DMS 273 treated with DMSO at 0.1 percent for 48 hours (cell line): ENCODE measurements at places on chromosomes 13 and 19.

DNA sequence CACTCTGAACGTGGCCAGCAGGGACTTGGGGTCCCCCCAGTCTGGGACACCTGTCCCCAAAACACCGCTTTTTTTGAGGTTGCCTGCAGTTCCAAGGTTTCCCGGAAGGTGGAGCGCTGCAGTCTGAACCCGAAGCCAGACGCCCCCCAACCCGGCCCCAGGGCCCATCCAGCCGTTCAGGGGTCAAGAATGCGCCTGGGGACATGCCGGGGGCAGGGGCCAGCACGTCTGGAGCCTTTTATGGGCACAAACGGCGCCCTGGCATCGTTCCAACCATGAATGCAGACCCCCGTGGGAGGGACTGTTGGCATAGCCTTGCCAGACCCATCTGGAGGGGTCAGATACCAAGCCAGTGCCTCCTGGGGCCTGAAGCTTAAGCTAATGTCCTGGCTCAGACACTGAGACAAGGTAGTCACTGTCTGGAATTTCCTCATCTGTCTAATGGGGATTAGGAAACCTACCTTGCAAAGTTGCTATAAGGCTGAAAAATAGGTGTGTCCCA is 6.9 kb downstream of the S1PR5 start:
- DNase-seq, result no peak

DNA sequence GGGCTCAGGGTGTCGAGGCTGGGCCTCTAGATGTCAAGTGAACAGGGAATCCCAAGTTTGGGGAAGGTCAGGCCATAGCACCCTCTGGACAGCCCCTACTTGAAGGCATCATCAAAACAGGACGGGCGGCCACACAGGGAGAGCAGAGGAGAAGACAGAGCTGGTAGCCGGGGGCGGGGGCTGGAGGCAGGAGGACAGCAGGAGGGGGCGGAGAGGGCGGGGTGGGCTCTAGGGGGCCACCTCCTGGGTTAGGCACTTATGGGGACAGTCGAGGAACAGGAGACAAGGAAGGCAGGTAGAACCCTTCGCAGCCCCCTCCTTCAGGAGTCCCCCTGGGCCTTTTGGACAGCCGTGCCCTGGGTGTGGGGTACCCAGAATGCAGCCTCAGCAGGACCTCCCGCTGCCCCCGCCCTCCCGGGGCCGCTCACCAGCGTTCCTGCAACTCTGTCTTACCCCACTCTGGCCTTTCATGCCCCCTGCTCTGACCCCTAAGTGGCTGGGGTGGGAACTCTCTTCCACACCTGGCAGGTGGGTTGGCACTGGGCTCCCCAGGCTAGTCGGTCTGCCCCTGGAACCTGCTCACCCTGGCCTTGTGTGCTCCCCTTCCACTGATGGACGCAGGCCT is 5.8 kb downstream of the SSBP4 start:
- DNase-seq, result no peak

GRCh38 chr19:46489445-46490272 is 6.0 kb downstream of the PNMA8B start:
- DNase-seq, result no peak

GRCh38 chr13:42474954-42475353 is 99.0 kb upstream of the TNFSF11 start:
- DNase-seq, result no peak

DNA sequence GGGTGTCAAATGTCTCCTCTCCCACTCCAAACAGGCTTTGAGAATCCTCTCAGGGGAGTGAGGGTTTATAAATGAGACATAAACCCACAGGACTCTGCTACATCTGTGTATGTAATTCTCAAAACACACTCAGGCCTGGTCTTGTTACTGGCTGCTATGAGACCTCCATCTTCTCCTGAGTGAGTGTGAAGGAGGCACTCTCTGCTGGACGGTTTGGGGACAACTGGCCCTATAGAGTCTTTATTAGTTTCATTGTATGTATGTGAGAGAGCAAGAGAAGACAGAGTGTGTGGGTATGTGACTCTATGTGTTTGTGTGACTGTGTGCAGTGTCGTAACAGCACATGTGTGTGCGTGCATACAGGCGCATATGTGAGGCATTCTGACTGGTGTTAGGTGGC is 9.6 kb upstream of the CYP4F12 start:
- DNase-seq, result no peak

GRCh38 chr13:97188207-97188606 is 33.9 kb upstream of the MBNL2 start:
- DNase-seq, result no peak

GRCh38 chr19:30028992-30029343 is 86.9 kb downstream of the URI1 start:
- DNase-seq, result no peak

GRCh38 chr13:24500977-24501376 is 11.6 kb downstream of the PARP4 start:
- DNase-seq, result no peak

GRCh38 chr19:18156841-18157464 is 4.0 kb downstream of the PIK3R2 start:
- peak; percentile 96 for DNase-seq

DNA sequence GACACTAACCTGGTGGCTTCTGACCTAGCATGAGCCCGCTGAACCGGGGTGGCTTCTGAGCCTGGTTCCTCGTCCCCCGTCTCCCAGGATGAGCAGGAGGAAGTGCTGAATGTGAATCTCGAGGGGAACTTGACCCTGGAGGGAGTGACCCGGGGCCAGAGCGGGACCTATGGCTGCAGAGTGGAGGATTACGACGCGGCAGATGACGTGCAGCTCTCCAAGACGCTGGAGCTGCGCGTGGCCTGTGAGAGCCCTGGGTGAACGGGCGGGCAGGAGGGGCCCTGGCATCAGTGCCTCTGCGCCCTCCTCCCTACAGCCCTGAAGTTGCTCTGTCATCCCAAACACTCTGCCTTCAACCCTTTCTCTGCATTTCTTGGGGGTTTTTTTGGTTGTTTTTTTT is 5.6 kb downstream of the BCAM start:
- no peak for DNase-seq

DNA sequence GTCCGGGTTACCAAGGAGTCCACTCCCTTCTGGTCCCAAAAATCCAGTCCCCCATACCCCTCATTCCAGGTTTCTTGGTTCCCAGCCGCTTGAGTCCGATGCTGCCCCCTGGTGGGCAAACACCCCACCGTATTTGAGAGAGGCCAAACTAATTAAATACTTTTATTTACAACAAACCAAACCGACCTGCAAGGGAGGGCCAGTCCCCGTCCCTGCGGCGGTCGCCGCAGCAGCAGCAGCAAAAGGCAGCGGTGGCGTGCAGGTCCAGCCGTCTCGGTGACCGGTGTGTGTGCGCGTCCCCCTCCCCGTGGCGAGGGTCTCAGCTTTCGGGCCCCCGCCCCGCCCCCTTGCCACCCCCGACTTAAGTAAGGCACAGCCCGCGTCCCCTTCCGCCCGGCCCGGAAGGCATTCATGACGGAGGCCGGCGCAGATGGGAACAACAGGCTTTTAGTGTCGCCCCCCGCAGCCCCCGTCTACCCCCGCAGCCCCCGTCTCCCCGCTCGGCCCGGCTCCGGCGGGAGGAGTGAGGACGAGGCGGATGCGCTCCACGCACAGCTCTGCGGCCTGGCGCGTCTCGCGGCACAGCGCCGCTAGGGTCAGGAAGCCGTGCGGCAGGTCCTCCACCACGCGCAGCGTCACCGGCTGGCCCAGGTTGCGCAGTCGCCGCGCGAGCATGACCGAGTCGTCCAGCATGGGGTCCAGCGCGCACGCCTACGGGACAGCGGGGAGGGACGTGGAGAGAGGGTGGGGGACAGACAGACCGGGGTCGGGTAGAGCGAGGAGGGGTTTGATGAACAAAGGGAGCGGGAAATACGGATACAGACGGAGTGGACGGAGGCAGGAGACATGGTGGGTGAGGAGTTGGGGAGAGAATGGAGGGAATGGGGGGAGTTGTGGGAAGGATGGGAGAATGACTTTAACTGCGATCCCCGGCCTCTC is 11.5 kb upstream of the CNFN start:
- DNase-seq, result no peak

DNA sequence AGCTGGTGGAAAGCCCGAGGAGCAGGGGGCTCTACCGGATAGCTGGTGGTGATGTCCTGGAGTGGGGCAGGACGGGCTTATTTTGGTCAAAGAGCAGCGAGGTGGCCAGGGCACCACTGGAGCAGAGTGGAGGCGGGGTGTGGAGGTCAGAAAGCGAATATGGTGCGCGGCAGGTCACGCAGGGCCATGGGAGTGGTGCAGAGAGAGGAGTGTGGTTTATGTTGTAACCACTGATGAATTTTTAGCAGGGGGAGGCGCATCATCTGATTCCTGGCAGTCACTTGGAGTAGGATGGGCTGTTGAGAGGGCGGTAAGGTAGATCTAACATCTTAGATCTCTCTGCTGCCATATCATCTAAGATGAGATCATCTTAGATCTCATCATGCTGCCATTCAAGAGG is 1.4 kb upstream of the ZNF414 start:
- no peak for DNase-seq

DNA sequence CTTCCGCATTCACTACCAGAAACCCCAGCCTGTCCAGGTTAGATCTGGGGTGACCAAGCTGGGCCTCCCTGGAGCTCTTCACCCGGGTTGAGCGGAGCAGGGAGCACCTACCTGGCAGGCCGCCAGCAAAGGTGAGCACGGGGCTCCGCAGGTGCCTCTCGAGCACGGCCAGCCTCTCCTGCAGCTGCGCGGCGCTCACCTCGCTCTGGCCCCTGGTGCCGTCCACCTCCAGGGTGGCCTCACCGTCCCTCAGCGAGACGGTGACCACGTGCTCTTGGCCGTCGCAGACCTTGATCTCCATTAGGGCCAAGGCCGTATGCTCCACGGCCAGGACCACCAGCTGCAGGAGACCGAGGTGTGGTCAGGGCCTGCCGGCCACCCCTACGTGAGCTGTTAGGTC is 42.0 kb downstream of the GAS6 start:
- no peak for DNase-seq

DNA sequence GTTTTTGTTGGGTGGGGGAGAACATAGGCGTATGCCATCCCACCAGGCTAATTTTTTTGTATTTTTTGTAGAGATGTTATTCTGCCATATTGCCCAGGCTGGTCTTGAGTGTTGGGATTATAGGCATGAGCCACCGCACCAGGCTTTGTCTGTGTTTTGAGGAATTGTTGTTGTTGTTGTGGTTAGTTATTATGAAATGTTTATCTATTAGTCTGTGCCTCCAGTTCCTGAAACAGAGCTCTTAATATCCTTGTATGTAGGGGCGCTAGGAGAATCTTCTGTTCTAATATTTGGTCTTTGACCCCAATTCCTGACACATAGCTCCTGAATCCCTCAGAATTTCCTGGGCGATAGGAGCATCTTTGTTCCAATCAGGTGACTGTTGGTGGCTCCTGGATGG is 5.6 kb upstream of the LATS2 start:
- DNase-seq, result no peak

- DNase-seq, result no peak
These were observed 31.4 kb upstream of the GGACT start for GRCh38 chr13:100619940-100620339.

- DNase-seq, result no peak
These were observed 237.0 kb downstream of the LACC1 start for GRCh38 chr13:44116562-44117332.

DNA sequence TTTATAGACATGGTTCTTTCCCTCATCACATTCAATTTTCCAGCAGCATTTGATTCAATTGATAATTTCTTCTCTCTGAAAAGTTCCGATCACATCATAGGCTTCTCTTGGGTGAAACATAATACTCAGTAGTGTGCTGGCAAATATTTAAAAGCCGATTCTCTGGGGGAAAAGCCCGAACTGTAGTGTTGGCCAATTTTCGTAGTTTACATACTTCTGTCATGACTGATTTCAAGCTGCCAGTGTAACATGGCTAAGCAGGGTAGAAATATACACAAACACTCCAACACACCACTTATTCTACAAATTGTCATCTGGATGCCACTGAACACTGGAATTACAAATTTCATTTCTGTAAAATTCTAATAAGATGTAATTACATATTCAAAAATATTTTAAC is 56.1 kb upstream of the FREM2 start:
- no peak for DNase-seq

GRCh38 chr19:55344444-55344843 is 4.8 kb downstream of the KMT5C start:
- DNase-seq, result peak; percentile 18

DNA sequence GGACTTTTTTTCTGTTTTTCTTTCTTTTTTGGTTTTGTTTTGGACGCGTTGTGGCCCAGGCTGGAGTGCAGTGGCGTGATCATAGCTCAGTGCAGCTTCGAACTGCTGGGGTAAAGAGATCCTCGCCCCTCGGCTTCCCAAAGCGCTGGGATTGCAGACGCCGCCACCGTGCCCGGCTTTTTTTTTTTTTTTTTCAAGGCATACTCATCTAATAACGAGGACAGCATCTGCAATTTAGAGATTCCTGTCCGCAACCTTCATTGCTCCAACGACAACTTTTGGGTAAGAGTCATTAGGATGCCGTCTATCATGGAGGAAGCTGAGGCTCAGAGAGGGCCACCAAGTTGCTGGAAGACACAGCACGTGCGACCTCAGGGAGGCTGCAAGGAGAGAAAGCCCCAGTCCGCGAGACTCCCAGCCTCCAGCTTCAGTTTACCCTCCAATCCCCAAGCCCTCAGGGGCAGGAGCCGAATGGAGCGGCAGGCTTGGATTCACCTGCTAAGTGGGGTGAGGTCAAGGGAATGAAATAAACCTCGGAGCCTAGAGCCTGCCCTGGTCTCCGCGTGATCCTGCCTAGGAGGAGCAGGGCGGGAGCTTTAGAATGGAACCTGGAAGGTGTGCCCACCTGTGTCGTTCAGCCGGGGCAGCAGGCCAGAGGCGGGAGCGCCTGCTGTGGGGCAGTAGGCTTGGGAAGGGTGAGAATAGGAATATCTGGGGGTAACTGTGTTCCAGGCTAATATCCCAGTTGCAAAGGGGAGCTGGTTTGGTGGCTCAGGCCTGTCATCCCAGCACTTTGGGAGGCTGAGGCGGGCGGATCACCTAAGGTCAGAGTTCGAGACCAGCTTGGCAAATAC is 676 bp upstream of the POLRMT start:
- DNase-seq, result no peak

DNA sequence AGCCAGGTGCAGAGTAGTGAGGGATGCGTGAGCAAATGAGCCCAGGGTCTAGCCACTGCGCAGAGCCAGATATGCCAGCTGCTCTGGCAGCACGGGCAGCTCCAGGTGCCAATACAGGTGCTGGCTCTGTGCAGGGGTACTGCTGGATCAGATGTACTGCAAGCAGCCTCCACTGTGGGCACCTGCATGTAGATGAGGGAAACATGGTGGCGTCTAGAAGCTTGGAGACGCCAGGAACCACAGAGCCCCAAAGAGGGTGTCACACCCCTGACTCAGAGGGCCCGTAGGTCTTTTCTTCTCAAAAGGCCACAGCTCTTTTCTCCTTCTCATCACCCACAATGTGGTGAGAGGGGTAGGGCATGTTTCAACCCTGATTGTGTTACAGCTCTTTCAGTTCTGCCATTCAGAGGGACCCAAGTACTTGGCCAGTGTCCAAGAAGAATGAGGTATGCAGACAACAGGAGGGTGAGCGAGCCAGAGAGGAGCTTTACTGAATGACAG is 244.4 kb upstream of the SLITRK1 start:
- DNase-seq, result peak; percentile 49
